ENCODE measurements at places on chromosomes 4 and X. TPM values are rescaled to one million over a fixed set of nuclear protein-coding genes. Genes with fewer than 3 reads are reported as not detected.

The FREM3 gene
- not detected for total RNA-seq

The S100P gene
- 59.5 TPM for total RNA-seq

The SPANXA2 gene
- total RNA-seq = 0.22 TPM

The SLC4A4 gene
- 2.8 TPM for total RNA-seq

The TCP11X2 gene
- not detected for total RNA-seq

The PAGE1 gene
- total RNA-seq = not detected

The SUPT20HL1 gene
- not detected for total RNA-seq

The HELQ gene
- total RNA-seq = 5.4 TPM

The HOPX gene
- total RNA-seq = not detected

The NWD2 gene
- not detected for total RNA-seq

The RPL36A gene
- 3,501 TPM for total RNA-seq

The MSL3 gene
- 21.9 TPM for total RNA-seq

The ETFDH gene
- 6.8 TPM for total RNA-seq

The ZDHHC9 gene
- total RNA-seq = 41.3 TPM

The ZNF518B gene
- 3.6 TPM for total RNA-seq

The GATA1 gene
- not detected for total RNA-seq

The COL4A6 gene
- total RNA-seq = 15.5 TPM

The KLHL15 gene
- 4.5 TPM for total RNA-seq

The FAM9B gene
- not detected for total RNA-seq

Measured in A549 treated with RU486 at 1 μM for 4 hours (cell line).